ENCODE measurements at places on chromosomes 3 and 15.

DNA sequence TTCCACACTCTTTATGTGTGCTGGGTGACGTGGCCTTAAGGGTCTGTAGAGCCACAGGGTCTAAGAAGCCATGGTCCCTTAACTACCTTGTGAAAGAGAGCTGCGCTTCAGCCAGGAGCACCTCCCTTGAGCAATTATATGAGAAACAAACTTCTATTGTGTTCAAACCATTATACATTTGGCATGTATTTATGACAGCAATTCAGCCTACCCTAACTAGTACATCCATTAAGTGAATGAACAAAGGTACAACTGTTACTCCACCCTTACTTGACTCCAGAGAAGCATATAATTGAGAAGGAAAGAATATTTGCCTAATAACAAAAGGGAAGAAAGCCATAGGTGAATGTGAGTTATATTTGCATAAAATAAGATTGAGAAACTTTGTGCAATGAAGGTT, 69.8 kb upstream of the BOC start:
- DNase-seq, result no peak

- DNase-seq, result no peak
Observed at GRCh38 chr15:67707520-67708283, 117.6 kb upstream of the SKOR1 start.

- DNase-seq, result no peak
Observed at GRCh38 chr15:43317566-43318184, 12.7 kb downstream of the LCMT2 start.

DNA sequence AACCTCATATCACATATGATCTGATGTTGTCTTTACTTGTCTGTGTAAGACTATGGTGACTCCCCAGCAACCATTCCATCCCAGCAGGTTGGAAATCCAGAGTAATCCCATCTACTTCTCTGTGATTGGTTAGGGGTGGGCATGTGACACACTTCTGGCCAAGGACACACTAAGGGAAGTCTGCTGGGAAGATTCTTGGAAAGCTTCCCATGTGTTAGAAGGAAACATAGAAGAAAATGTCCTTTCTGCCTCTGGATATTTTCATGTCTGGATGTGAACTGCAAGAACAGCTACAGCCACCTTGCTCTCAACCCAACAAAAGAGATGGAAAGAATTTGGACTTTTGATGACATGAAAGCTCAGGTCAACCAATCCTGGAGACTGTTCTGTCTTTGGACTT, 2.6 kb upstream of the UBE2Q2 start:
- DNase-seq, result no peak

DNA sequence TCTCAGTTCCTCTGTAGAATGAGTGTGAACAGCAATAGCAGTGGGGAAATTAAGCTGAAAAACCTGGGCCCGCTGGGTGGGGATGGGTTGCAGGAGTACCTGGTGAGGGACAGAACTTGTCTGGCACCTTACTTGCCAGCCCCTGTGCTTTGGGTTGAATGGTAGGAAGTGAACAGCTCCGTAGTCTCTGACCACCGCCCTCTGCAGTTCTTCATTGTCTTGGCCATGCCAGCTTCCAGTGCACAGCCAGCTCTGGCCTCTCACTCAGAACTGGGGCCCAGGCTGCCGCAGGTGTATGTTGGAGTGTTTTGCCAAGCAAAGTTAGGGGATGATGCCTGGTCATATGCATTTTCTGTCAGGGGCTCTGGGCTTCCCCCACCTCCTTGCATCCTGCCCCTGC, 14.0 kb upstream of the CHST14 start:
- no peak for DNase-seq

GRCh38 chr15:25772500-25772899, 90.6 kb downstream of the ATP10A start:
- DNase-seq, result no peak

DNA sequence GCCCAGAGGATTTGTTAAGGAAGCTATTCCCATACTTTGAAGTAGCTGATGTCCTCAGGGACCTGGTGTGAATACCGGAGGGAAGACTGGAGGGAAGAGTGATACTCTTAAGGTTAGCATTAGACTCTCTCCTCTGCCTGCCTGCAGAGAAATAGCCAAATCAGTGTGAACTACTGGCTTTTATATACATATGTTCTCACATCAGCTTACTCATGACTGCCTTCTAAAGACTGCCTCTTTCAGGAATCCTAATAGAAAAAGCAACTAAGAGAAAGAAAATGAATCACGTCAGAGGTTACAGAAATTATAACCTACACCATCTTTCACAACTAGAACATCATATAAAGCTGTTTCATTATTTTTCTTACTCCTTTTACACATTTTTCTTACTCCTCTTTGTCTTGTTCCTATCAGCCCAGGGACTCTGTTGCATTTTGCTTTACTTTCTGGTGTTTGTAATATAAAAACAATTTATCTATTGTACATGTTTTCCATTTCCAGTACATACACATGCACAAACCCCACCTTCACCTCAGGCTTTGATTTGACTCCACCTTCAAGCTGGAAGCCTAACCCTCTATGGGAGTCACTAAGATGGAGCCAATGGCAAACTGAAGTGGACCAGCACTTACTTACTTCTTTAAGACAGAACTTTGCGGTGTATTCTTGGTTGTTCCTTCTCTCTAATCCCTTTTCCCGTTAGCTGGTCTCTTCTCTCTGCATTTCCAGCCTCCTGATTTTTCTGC, 257.7 kb upstream of the UBE2E1 start:
- DNase-seq, result no peak

GRCh38 chr3:77040216-77040615, 317 bp downstream of the ROBO2 start:
- DNase-seq, result no peak

DNA sequence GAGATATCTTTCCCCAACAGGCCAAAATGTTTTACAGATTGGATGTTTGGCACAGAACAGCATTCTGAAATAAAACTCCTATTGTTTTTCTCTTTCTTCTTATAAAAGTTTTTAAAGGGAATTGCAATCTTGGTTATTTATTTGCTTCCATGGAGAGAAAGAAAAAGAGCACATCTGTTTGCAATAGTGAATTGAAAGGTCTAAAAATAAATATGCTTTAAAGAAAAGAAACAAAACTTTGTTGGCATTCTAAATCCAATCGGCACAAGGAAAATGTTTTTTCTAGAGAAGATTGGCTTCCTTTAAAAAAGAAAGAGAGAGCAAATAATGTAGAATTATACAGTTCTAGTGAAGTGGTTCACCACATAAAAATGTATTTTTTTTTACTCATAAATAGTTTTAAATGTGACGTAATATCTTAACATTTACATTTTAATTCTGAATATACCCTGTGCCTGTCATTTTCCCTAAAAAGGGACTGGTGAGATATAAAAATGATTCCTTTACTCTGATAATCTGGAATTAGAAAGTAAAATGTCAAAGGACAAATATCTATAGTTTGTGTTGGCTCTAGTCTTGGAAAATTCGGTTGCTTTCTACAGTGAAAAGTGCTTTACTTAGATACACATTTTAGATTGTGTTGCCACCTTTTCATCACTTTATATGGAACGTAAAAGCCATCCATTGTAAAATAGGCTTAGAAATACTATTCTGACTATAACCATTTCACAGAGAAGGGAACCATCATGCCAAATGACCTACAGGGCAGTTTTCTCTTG, 257.4 kb upstream of the CBLB start:
- DNase-seq, result no peak

GRCh38 chr3:196163666-196164493, 47.3 kb downstream of the ZDHHC19 start:
- no peak for DNase-seq

DNA sequence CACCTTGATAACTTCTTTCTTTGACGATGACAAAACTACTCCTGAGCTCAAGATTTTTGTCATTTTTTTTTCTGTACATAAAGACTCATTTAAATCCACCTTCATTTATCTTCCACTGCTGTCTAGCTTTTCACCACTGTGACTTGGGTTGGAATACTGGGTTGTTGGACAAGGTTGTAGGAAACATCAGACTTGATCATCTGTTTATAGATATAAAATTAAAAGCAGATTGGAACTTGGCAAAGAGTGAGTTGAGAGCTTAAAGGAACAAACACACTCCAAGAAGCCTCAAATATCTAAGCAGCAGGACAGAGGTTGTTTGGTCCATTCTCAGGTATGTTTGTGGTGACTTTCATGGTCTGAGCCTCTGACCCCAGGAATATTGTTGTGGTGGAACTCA, 141.7 kb upstream of the NDN start:
- DNase-seq, result no peak

DNA sequence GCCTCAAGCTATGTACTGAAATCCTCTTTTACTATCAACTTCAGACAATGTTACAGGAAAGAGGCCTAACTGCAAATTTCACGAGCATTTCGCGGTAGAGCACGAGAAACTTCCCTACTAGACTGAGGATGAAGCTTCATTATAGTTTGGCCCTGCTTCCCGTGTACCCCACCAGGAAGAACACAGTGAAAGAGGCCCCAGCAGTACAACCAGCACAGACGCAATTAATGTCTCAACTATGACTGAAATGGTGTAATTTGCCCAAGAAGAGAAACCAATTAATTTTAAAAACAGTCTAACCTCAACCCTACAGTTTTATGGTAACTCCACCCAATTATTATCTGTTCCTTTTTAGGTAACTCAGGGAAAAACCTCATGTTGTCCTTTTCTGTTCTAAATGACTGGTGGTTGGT, 12.1 kb downstream of the CHSY1 start:
- no peak for DNase-seq

GRCh38 chr15:62417439-62417838, 252.4 kb upstream of the C2CD4B start:
- DNase-seq, result no peak

DNA sequence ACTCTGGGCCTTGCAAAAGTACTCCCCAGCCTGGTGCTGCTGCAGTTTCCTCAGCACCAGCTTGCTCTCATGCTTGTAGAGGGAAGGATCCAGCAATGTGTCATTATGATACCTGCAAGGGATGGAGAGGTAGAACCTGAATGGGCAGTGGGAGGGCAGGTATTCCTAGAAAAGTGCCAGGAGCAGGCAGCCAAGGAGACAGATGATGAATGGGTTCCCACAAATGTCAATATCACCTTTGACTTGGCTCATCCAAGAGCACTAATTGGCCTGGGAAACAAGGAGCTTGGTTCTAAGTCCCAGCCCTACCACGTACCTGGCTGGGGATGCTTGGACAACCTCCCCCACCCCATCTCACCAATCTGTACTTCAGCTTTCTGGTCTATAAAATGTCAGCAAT, 9.4 kb downstream of the CILP start:
- no peak for DNase-seq

DNA sequence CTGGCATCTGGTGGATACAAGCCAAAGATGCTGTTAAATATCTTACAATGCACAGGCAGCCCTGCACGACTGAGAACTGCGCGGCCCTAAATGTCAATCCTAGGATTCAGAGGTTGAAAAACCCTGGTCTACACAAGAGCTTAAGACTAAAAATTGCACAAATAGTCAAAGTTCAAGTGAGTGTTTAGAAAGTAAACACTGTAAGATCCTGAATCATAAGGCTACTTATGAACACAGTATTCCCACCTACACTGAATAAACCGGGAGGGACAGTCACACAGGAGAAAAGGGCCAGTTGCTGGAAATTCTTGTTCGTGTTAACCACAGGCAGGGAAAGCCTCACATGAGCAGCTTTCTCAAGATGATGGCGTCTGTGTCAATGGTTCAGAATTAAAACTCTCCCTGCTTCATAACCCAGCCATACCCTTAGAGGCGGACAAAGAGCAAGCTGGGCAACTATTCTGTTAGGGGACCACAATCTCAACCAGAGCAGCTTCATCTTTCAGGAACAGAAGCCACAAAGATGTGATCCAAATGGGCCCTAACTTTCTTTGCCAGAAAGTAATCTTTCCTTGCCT, 37.7 kb downstream of the LRIG1 start:
- DNase-seq, result no peak

All from DMS79 treated with DMSO at 0.1 percent for 48 hours (cell line).